ENCODE measurements at places on chromosomes 3 and 15. TPM values are rescaled to one million over a fixed set of nuclear protein-coding genes. Genes with fewer than 3 reads are reported as not detected.

GRCh38 chr3:42894698-42895579, 11.0 kb upstream of the ZNF662 start:
- no peak for DNase-seq

GRCh38 chr3:29201604-29202003, 79.3 kb upstream of the RBMS3 start:
- DNase-seq, result no peak

DNA sequence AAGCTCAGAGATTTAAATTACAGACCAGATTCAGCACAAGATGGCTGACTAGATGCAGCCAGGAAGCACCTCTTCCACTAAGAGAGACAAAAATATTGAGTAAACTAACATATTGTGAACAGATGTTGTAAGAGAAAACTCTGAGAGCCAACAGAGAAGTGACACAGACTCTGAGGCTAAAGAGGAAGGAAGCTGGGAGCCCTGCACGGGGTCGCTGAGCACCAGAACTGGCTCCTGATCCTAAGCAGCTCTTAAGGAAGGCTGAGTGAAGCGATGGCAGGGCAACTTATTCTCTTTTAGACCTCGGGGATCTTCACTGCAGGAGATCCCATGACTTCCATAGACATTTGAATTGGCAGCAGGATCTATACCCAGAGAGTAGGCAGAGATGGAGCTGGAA, 578.0 kb upstream of the GRM7 start:
- DNase-seq, result no peak

The CHRM5 gene
- polyA plus RNA-seq, result 0.25 TPM

The HRG gene
- 2.5 TPM for polyA plus RNA-seq

- DNase-seq, result no peak
Measured at GRCh38 chr3:112013784-112014143, 15.0 kb downstream of the TAGLN3 start.

DNA sequence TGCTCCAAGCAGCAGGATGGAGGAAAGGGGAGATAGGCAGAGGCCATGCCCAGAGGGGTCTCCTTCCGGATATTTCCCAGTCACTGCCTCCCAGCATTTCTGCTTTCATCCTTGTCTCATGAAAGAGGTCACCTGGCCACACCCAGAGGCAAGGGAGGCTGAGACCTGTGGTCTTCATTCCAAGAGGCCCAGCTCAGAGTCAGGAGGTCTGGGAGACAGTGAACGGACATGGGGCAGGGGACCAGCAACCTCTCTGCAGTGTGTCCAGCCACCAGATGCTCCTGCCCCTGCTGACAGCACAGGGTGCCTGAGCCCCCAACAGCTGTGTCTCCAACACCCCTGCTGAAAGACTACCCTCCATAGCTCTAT, 111.2 kb downstream of the CHSY1 start:
- DNase-seq, result no peak

GRCh38 chr3:43166406-43166805, 60.5 kb upstream of the POMGNT2 start:
- DNase-seq, result no peak

GRCh38 chr3:160665784-160666526, 11.0 kb upstream of the ARL14 start:
- no peak for DNase-seq

GRCh38 chr3:56776556-56776950, 25.2 kb downstream of the ARHGEF3 start:
- DNase-seq, result no peak

DNA sequence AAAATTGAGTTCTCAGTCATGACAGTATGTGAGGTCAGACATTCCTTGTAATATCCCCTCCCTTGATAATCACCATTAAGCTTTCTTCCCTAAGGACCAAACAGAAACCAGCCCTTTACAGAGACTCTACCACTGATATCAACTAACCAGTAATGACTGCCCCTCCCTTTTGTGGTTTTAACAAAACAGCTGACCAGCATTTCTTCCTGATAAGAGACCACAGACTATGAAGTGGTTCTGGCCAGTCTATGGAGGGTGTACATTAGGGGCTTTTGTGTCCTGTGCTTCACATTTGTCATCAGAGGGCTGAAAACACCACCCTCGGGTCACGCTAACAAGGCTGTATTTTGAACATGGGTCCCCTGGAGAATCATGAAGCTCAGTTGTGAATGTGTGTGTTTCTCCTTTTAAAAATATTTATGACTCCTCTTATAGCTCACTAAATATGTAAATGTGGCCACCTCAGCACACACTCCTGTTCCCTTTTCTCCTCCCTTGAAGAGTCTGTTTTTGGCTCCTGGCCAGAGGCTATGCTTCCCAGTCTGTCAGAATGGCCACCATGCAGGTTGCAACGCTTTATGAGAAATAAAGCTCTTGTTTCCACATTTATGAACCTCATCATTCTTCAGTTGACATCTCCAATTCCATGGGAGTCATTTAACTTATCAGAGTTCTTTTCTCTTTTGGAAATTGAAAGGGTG, 239.3 kb downstream of the CPNE4 start:
- DNase-seq, result no peak

DNA sequence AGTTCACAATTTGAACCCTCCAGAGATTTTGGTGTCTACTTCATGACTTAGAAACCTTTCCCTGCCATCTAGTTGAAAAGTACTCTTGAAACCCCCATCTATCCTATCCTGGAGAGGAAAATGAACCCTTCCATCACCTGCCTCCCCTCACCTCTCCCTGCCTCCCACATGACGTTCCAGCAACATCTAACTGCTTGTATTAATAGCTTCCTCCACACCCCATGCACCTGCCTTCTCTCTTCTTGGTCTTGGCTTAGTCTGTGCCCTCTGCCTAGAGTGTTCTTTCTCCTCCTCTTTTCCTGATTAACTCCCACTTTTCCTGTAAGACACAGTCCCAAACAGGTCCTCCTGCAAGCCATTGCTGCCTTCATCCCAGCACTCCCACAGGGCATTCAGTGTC, 107.8 kb downstream of the LIPC start:
- DNase-seq, result no peak

- DNase-seq, result no peak
Measured at GRCh38 chr3:127412578-127413317, 124.9 kb upstream of the PRR20G start.

DNA sequence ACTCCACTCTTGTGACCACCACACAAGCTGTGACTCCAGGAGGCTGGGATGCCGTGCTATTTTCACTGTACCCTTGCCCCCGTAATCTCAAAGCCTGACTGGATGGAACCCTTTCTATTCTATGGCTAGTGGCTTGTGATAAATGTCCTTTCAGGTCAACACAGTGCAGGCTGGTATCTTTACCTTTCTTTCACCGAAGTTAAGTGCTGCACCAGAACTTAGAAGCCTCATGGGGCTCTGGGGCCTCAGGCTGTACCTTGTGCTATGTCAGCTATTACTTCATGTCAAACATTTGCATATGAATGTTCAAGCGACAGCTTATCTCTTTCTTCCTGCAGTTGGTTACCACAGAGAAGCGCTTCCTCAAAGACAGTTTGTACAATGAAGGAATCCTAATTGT, 66.8 kb downstream of the RPL39L start:
- DNase-seq, result no peak

The TMEM89 gene
- not detected for polyA plus RNA-seq

DNA sequence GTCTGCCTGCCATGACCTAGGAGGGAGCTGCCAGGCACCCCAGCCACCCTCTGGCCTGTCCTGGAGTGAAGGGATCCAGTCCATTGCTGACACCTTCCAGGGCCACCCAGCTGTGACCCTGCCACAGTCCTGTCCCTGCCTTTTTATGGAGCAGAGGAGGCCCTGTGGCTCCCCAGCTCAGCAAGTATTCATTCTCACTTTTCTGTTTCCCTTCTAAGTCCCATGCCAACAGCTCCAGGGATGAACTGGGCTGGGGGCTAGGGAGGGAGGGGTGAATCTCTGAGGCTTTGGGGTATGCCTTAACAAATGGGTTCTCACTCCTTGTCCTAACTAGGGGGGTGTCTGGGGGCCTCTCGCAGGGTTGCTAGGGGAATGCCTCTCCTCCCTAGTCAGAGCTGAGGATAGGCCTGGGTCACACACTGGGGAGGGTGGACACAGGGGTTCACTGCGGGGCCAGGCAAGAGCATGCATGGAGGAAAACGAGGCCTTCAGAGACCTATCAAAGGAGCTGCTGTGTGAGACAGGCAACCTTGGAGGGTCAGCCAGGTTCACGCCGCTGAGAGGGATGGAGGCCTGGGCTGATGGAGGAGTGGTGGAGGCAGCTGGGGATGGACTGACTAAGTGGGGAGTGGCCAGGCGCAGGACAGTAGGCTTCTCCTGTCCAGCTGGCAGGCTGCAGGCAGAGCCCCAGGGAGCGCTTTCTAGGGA, 31.8 kb downstream of the EPHB3 start:
- no peak for DNase-seq

The PAK6 gene
- polyA plus RNA-seq, result 7.7 TPM

DNA sequence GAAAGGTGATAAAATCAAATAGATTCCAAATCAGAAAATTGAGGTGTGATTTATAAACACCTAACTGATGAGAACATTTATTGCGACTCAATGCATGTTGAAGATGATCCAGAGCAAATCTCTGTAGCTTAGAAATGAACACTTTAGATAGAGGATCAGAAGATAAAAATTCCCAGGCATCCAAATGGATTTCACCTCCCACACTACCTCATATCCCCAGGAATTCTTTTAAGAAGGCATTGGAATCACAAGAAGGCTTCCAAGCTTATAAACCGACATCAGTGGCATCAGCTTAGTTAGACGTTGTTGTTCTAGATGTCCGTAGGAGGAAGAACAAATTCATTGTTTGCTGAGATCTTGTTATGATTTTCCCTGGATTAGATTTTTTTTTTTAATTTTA, 154.4 kb downstream of the EBLN2 start:
- DNase-seq, result no peak

DNA sequence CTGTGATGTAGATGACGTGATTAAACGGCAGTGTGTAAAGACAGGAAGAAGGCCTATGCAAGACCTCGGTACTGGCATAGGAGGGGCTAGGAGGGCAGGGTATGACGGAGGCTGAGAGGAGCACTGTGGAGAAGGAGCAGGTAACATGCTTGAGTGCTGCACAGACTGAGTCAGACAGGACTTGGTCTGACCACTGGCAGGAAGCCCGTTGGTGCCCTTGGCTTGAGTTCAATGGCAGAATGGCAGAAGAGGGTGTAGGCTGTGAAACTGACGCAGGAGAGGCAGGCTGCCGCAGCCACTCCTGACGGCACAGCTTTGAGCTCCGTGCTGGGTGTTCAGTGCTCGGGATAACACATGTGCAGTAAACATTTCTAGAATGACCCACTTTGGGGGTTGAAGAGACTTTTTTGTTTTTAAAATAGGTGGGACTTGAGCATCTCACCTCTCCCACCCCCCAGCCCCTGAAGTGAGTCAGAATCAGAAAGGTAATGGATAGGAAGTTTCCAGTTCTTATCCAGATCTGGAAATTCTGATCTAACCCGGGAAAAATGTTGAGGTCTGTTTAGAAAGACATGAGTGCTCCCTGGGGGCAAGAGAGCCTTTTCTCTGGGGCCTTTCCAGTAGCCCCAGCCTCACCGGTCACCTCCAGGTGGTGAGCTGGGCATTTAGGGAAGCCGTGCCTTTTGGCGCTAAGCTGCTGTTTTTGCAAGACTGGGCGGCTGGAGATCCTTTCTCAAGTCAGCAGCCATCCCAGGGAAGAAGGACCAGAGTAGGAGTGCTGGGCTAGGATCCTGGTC, 126.4 kb downstream of the RPLP1 start:
- no peak for DNase-seq

DNA sequence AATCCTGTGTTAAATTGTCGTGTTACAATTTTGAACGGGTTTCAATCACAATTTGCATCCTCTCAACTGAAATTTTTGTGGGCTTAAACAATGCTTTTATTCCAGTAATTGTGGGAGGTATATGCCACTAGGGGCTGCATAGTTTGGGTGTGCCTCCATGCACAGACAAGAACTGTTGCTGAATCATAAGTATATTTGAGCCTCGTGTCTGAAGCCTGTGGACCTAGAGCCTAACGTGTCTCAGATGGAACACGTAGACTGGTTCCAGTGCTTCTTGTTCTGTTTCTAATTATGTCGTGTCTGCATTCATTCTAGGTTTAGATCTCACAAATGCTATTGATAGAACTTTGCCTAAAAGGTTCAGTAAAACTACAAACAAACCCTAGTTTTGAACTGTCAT, 363.4 kb downstream of the RBMS3 start:
- no peak for DNase-seq

The RARB gene
- 42.5 TPM for polyA plus RNA-seq
